MM.1S (cell line): ENCODE measurements at places on chromosomes 3 and 15.
A peak's percentile ranks its signal among the peaks of the same experiment; 100 is the strongest.

DNA sequence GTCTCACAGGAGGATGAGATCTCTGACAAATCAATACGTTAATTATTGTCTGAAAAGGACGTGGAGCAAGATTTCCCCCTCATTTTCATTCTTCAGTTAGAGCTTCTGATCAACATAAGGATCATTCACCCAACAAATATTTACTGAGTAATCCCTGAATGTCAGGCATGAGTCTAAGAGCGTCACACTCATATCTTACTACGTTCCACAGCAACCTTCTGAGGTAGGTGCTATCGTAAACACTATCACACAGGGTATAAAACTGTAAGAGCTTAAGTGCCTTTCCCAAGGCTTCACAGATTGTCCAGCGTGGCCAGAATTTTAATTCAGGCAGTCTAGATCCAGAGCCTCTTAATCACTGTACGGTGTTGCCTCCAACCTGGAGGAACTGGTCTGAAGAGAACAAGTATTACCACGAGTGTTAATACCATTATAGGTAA, 10.6 kb upstream of the TM4SF1 start:
- DNase-seq = no peak

DNA sequence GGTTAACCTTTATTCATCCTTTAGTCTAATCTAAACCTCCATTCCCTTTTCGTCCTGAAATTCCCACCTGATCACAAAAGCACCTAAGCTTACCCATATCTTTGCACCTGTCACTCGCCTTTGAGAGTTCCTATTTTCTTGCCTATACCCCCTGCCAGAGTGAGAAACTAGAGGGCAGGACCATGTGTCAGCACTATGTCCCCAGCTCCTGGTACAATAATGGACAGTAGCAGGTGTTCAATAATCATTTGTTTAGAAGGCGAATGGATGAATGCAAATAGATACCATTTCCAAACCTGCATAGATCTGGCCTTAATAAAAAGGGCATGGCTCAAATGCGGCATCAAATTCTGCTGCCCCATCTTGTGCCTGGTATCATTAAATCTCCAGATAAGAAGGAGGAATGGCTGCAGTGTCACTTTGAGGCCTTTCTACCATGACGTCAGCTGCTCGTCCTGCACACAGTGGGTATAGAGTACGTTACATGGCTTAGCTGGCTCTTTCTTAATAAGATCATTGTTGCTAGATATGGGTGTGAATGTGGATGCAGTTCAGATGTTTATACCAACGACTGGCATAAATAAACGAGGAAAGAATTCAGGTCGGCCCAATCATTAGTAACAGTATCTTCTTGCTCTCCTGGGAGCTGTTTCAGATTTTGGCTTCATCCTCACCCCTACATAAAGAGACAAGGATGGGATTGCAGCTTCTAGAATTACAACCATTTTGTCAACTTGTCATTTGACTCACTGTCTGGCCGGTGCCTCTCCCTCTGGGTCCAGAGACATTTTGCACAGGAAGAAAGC, 148.7 kb downstream of the RORA start:
- no peak for DNase-seq

GRCh38 chr3:152054315-152054714, 180.9 kb downstream of the SUCNR1 start:
- no peak for DNase-seq

- no peak for DNase-seq
Measured at GRCh38 chr3:58009026-58009748, 965 bp downstream of the FLNB start.

DNA sequence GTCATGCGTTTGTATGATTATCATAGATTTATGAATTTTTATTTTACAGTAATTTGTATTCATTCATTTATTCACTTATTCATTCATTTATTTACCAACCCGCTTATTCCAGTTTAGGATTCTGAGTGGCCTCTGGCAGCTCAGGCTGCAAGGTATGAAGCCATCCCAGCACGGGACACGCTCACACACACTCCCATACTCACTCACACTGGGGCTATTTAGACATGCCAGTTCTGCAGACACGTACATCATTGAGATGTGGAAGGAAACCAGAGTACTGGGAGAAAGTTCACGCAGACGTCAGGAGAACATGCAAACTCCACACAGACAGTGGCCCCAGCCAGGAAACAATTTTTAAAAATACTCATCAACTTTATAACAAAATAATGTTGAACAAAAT, 5.1 kb downstream of the CDIN1 start:
- no peak for DNase-seq

- DNase-seq = no peak
Measured at GRCh38 chr3:29242296-29242695, 38.6 kb upstream of the RBMS3 start.

DNA sequence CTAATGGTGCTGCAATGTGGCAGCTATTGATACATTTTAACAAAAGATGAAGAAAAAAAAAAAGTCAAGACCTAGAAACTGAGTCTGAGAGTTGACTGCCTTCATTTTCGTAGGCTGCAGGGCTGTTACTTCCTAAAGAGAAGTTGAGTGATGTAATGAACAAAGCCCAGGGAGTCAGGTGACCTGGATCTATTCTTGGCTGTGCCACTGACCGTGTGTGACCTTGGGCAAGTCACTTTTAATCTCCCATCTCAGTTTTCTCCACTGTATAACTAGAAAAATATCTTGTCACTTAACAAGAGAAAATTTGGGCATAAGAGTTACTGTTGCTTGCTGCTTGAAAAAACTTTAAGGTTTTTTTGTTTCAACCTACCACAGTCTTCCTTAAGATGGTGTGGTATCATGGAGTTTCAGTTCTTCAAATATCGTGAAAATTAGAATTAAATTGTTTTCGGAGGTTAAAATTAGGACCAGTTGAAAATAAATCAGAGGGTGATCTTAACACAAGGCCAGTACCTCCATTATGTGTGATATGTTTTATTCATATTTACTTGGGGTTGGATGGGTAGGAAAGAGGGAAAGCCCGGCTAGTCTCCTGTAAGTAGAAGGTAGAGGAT, 5.8 kb downstream of the FMN1 start:
- peak; percentile 35 for DNase-seq

DNA sequence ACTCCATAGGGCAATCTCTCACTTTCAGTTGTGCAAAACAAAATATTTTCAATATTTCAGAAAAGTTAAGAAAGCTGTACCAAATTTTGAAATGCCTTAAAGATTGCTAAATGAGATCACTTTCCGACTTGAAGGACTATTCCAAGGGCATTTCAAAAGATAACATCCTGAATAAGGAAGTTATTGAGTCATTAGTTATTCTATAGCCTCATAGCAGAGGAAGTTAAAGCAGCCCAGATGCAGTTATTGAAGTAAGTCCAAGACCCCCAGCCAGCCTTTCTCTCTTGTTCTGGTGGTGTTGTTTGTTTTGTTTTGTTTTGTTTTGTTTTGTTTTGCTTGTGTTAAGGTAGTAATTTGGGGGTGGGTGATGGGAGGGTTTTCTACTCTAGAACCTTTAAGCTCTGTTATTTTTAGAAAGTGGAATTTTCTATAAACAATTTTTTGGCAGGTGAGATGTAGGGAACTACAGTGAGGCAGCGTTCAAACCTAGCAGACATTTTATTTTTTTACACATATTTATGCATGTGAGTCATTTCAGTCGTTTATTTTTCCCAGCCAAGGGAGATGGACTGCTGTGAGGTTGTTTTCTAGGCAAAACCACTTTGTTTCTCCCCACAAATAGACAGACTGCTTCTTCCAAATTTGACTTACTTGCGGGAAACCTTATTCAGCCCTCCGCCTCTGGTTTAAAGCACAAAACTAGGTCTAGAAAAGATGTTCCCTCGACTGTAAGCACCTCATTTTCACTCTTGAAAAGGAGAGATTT, 216.3 kb upstream of the ARPP21 start:
- no peak for DNase-seq

DNA sequence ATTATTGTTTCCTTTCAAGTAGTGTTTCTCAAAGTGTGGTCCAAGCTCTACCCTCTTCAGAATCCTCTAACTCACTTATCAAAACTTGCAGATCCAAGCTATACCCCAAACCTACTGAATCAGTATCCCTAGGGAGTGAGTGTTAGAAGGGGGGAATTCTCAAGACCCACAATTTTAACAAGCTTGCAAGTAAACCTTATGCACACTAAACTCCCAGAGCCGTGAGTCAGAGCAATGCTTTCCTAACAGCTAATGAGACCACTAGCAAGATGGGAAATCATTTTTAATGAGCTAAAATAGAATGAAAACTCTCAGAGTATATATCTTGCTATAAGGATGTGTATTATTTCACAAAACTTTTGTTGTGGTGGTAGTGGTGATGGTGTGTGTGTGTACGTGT, 41.1 kb upstream of the SRGAP3 start:
- no peak for DNase-seq

- DNase-seq = no peak
Measured at GRCh38 chr3:74847093-74847492, 232.6 kb upstream of the CNTN3 start.

DNA sequence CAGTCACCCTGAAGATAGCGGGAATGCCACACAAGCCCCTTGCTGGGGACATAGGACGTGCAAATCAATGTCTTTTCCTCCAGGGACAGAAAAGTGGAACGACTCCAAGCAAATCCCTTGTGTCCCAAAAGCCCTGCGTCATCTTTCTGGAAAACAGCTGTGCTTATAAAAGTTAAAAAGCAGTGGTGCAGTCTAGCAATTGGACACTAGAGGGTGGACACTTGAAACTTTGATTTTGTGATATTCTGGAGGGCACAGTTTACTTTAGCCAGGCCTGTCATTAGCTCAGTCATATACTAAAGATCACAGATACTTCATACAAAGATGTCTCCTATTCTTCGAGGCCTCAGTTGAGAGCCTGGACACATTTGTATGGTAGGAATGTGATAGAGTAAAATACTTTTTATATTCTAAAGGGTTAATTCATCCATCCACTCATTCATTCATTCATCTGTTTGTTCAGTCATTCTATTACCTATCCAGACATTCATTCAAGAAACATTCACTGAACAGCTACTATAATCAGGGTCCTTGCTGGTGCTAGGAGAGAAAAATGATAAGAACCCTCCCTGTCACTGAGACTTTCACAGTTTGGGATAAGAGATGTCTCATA, 63.8 kb upstream of the ANKRD34C start:
- DNase-seq = no peak

DNA sequence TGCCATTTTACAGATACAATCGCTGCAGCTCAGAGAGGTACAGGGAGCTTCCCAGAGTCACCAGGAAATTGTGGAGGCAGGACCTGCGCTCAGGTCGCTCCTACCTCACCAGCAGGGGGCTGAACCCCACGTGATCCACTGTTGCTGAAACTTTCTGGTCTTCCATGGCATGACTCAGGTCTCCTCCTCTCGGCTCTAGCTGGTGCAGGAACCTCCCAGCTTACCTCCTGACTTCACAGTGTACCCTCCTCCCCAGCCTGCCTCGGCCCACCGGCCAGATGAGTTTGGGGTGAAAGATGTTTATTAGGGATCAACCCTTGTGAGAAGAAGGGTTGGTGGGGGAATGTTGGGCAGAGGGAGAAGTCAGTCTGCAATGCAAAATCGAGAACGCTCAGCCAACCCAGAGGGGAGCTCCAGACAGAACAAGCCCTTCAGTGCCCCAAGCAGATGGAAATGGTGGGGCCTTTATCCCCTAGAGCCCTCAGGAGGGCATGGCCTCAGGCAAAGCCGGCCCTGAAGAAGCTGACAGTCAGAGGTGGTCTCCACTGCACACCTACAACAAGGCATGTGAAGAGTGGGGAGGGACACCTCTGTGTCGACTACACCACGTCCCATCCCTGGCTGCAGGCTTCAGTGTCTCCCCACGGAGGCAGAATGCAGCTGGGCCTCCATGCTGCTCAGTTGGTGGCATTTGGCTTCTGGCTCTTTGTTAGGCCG, 118.6 kb upstream of the PRR20G start:
- DNase-seq = peak; percentile 41

DNA sequence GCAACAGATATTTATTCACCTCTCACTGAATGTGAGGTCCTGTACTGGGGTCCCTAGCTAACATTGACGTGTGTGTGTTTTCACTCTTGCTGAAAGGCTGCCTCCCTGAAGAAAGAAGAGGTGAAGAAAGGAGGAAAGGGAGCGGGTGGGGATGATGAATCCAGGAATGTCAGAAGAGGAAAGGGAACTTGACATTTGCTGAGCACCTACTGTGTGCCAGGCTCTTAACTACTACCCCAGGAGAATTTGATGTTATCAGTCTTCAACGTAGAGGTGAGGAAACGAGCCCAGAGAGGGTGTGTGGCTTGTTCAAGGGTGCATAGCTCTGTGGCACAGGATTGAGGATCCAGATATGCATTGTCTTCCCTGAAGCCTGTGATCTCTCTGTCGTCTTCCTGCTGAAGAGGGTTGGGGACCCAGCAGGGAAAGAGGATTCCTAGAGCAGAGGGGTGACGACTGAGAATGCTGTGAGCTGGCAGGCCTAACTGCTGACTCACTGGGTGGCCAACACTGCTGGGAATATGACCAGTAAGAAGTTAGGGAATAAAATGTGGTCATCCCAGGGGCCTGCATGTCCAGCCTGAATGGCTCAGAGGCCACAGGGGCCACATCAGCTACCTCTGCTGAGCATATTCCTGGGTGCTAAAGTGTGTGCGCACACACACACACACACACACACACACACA, 6.6 kb upstream of the ATP2B2 start:
- no peak for DNase-seq

- DNase-seq = no peak
Measured at GRCh38 chr3:18789734-18790133, 358.6 kb upstream of the KCNH8 start.

DNA sequence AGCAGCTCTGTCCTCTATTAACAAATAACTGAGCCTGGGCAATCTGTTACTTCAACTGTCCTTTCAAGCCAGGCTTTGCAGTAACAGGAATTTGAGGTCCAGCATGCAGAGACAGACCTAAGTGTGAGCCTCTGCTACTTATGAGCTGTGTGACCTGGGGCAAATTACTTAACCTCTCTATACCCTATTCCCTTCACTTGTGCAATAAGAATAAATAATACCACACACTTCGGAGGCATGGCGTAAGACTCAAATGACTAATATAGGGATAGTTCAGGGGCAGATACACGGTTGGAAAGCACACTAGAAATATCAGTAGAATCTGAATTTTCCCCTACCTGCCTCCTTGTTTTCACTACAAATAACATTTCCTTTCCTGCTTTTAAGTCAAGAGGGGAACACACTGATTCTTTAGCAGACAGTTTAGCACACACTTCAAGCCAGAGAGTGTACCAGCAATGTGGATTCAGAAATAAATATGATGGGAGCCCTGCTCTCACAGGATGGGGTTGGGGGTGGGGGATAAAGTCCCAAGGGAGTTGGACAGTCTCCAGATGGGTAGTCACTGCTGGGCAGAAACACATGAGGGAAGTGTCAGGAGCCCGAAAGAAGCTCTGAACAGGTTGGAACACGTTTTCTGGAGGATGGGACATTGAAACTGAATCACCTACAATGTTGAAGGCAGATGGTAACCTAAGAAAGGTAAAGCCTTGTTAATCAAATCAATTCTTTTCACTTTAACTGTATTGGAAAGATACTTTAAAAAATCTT, 61.8 kb upstream of the RBP1 start:
- DNase-seq = no peak

GRCh38 chr3:17765819-17766472, 23.5 kb upstream of the TBC1D5 start:
- no peak for DNase-seq

DNA sequence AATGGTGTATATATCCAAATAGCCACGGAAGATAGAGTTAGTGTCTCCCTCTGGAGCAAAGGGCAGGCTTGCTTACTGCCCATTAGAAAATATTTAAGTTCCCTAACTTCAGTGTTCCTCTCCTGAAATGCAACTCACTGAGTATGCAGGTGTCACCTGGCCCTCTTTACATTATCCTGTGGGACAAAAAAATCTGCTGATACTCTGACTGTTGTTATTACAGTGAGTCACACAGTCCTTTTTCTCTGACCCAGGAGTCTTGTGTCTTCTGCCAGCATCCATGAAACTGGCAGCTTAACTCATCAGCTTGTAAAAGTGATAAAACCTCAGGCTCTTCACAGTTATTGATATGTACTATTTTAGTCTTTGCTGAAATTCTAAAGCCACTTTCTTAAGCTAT, 42.2 kb upstream of the RASGRF1 start:
- no peak for DNase-seq
